RPMI7951 (cell line): ENCODE measurements at places on chromosomes 1 and 21.

DNA sequence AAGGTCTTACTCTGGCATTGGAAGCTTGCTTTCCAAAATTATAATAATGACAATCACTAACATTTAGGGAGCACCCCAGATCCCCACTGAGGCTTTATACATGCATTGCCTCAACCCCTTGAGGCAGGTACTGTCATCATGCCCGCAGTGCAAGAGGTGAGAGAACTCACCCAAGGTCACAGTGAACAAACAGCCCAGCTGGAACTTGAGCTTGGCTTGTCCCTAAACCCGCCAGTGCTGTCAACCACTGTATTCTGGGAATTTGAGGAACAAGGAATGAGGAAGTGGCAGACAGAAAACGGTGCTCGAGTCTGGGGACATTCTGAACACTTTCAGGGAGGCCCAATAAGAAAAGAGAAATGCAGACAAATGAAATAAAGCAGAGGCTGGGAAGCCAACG lies 34.6 kb upstream of the TLR5 start:
- no peak for DNase-seq

- DNase-seq: no peak
Observed at GRCh38 chr1:72178266-72178665, 104.1 kb downstream of the NEGR1 start.

DNA sequence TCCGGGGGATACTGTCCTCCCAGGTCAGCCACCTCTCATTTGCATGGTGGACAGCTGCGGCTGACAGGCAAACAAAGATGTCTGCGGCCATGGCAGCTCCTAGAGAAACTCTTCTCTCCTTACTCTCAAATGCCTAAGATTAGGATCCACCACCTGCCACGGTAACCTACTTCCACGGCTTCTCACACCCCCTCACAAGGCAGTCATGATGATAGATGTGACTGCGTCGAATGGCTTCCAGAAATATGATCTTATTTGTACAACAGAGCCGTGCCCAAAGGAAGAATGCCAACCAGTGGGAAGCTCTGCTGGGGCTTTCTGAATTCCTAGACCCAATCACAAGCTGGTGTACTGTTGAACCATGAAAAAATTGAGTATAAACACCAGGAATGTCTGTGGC lies 73.4 kb downstream of the BACE2 start:
- DNase-seq: no peak

DNA sequence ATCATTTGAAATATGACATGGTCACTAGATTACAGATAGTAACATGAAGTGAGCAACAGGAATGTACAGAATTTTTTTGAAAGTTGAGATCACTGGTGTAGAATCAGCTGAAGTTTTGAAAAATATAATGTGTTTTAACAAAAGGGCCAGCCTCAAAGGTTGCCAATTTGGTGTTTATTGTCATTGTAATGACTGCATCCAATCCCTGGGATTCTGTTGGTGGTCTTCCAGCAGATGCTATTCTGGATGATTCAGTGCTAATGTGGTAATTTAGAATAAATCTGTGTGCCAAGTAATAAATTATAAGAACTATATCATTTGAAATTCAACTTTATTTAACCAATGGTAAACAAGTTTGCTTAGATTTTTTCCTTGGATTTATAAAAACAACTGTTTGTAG lies 436.4 kb upstream of the PKN2 start:
- no peak for DNase-seq

GRCh38 chr1:45752441-45753052 lies 2.1 kb upstream of the IPP start:
- peak; percentile 14 for DNase-seq

DNA sequence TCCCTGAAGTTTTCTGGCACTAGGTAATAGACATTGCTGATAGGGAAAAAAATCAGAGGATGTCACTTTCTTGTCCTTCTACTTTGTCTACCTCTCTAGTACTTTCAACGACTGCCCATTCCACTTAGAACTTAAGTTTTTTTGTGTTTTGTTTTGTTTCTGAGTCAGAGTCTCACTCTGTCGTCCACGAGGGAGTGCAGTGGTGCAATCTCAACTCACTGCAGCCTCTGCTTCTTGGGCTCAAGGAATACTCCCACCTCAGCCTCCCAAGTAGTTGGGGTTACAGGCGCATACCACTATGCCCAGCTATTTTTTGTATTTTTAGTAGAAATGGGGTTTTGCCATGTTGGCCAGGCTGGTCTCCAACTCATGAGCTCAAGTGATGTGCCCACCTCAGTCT lies 79.2 kb downstream of the SGIP1 start:
- DNase-seq: no peak

DNA sequence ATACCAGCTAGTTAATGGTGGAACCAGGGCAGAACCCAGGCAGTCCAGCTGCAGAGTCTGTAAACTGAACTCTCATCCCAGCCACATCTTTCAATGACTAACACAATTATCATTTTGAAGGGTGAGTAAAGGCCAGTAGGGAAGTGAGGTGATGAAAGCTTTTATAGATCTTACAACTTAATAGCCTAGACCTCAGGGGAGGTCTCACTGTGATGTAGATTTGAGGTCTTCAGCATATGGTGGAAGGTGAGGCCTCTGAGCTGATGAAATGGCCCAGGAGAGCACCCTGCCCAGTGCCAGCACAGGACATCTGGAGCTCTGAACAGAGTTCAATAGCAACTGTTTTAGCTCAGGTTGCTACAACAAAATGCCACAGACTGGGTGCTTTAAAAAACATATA lies 44.8 kb upstream of the POU2F1 start:
- DNase-seq: peak; percentile 76

DNA sequence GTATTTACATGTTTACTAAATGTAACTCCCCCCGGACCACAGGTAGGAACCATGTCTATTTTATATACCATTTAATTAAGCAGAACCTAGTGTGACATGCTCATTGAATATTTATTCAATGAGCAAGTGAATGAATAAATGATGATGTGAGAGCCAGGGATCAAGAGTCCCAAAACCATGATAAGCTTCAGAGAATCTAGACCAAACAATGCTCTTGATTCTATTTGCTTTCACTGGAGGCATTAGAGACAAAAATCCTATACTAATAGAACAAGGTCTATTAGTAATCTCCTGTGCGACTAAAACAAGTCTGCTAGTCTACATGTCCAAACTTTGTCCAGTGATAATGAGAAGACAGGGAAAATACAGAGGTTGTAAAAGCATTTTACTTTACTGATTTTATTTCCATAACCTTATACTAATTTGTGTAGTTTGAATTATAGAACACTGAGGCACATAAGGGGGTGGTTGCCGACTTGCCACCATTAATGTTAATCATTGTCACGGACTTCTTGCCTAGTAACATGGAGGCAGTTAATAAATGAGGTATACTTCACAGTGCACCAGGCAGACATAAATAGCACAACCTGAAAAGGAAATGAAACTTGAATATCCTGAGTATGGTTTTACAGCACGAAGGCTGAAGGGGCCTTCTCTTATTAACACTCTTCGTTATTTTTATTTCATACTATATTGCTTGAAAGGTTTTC lies 69.8 kb downstream of the TBX15 start:
- no peak for DNase-seq

GRCh38 chr1:78426408-78426807 lies 64.4 kb upstream of the PTGFR start:
- DNase-seq: peak; percentile 19

DNA sequence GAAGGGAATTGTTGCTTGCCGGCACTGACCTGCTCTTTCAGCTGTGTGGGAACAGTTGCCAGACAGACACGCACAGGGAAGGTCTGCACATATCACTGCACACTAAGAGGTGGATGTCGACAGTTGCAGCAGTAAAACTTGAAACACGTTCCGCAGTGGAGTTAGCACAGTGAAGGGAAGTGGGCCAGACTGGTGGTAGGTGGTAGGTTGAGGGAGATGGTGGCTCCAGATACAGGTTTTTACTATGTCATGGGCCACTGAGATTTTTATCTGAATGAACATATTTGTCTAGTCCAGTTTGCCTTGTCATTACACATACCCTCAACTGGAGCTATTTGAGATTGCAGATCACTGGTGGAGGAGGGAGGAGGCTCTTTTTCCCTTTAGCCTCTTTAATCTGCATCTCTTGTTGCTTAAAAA lies 13.5 kb downstream of the MRPS6 start:
- no peak for DNase-seq

DNA sequence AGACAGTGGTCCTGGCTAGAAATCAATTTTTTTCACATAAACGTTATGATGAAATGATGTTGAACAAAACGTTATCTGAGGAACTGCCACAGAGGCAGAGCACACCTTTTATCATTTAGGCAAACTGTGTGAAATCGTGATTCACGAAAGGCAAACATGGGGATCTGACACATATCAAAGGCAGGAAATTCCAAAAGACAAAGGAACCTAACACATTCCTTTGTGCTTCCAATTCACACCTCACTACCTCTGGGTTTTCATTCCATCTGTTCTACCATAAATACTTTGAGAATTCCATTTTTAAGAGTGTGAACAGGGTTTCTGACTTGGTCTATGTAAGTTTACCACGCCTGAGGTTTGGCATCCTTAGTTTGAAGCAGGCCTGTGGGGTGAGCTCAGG lies 119.5 kb upstream of the KRTAP19-8 start:
- no peak for DNase-seq

- no peak for DNase-seq
Observed at GRCh38 chr1:112807999-112808398, 92.9 kb upstream of the PPM1J start.
